ENCODE measurements at places on chromosomes 13 and 19.

GRCh38 chr19:19513682-19514081 lies 1.7 kb downstream of the TSSK6 start:
- DNase-seq = no peak

DNA sequence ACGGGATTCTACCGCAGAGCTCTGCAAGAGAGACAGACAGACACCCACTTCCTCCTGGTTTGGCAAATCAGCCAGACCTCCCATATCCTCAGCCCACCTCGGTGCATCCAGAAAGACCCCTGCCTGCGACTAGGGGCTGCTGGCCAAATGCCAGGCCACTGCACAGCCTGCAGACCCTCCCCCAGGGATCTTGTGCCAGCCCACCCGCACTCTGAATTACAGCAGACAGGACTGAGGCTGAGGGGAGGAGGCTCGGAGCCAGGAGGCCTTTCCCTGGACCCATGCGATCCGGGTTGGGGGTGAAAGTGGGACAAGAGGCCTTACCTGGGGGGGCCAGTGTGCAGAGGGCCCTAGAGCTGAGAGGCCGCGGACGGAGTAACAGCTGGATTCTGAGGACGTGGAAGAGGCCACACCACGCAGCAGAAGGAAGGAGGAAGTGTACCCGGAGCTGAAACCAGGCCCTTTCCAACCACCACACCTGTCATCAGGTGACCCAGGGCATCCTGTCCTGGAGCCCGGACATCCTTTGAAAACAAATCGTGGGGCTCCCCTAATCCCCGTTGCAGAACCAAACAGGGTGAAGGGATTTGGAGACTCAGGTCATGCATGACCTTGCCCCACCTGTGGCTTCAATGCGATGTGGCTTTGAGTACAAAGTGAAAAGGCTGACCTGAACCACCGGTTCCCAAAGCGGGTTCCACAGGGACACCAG lies 993 bp downstream of the FUT6 start:
- no peak for DNase-seq

DNA sequence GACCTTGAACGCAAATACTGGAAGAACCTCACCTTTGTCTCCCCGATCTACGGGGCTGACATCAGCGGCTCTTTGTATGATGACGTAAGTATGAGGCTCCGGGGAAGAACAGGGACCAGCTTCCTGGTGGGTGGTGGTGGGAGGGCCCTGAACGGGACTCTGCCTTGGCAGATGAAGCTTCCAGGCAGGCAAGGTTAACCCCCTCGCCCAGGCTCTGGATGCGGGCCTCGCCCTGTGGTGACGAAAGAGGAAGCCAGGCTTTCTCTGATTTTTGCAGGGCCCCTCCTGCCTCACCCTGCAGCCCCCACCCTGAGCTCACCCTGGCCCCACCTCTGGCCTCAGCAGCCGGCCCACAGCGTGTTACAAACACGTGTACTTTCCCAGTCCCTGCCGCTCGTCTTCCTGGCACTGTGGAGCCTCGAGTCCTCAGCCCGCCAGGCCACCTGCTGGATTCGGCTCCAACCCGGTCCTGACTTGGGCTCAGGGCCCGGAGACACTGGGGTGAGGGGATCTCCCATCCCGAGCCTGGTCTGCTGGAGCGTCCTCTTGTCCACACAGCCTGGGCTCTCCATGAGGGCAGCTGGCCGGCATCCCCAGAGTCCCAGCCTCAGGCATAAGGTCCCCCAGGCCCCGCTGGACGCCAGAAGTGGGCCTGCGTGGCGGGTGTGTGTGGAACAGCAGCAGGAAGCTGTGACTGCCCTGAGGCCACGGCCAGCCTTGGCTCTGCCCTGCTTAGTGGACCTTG lies 72.4 kb downstream of the KDM4B start:
- no peak for DNase-seq

DNA sequence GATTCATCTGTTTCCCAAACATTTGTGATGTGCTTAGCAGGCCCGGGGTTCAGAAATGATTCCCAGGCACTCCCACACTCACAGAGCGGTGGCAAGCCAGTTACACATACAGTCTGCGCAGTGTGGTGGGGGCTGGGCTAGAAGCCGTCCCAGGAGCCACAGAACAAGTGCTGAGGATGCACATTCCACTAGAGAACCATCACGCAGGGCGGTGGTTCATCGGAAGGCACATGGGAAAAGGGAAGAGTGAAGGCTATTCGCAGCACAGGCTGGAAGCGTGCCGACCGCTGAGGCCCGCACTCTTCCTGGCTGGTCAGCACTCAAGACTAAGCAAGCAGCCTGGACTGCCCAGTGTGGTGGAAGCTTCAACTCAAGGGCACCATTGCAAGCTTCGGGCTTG lies 126.3 kb upstream of the SLC7A1 start:
- DNase-seq = no peak

- peak; percentile 34 for DNase-seq
Measured at GRCh38 chr13:95404141-95404882, 103.1 kb upstream of the ABCC4 start.

- DNase-seq = no peak
Measured at GRCh38 chr13:38090913-38091312, 221.3 kb upstream of the TRPC4 start.

DNA sequence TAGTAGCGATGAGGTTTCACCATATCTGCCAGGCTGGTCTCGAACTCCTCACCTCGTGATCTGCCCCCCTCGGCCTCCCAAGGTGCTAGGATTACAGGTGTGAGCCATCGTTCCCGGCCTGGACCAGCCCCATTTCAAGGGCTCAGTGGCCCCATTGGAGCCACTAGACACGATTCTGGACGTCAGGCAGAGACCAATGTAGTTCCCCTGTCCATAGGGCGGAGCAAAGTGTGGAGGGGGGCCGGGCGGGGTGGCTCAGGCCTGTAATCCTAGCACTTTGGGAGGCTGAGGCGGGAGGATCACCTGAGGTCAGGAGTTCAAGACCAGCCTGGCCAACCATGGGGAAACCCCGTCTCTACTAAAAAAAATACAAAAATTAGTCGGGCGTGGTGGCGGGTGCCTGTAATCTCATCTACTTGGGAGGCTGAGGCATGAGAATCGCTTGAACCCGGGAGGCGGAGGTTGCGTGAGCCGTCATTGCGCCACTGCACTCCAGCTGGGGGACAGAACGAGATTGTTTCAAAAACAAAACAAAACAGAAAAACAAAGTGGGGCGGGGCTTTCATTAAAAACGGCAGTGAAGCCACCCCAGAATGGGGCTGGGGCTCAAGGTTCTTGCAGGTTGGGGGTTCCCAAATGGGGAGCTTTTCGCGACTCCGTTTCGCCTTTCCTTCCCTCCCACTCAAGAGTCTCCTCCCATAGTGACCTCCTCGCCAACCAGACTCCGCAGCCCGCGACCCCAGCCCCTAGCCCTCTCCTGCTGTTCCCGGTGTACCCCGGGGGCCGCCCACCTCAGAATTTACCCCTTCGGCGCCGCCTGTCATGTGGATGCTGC lies 758 bp upstream of the TECR start:
- DNase-seq = no peak

- DNase-seq = no peak
Measured at GRCh38 chr19:2255982-2256685, at the start of gene JSRP1. JSRP1 (minus strand) TSS chr19:2256417; CDS start chr19:2255314, 1,103 bp downstream.

- DNase-seq = no peak
Measured at GRCh38 chr19:41305927-41306793, 3.8 kb upstream of the CCDC97 start.

- no peak for DNase-seq
Measured at GRCh38 chr19:16398530-16399249, 73.1 kb downstream of the EPS15L1 start.

DNA sequence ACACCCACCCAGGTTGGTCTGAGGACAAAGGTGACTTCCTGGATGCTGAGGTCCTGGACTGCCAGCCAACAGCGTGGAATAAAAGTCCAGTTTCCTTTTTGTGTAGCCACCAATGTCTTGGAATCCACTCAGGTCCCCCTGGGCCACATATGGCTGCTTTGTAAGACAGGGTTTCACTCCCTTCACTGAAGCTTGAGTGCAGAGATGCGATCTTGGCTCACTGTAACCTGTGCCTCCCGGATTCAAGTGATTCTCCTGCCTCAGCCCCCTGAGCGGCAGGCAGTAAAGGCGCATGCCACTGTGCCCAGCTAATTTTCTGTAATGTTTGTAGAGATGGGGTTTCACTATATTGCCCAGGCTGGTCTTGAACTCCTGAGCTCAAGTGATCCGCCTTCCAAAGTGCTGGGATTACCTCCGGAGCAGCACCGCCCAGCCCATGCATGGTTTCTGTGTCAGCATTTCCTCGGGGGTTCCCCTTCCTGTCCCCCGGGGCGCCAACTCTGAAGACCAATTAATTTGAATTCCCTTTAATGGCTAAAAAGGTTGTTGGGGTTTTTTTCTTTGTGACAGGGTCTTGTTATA lies 17.5 kb downstream of the KANK2 start:
- no peak for DNase-seq

GRCh38 chr19:11414544-11414943 lies 4.6 kb downstream of the RGL3 start:
- DNase-seq = no peak

DNA sequence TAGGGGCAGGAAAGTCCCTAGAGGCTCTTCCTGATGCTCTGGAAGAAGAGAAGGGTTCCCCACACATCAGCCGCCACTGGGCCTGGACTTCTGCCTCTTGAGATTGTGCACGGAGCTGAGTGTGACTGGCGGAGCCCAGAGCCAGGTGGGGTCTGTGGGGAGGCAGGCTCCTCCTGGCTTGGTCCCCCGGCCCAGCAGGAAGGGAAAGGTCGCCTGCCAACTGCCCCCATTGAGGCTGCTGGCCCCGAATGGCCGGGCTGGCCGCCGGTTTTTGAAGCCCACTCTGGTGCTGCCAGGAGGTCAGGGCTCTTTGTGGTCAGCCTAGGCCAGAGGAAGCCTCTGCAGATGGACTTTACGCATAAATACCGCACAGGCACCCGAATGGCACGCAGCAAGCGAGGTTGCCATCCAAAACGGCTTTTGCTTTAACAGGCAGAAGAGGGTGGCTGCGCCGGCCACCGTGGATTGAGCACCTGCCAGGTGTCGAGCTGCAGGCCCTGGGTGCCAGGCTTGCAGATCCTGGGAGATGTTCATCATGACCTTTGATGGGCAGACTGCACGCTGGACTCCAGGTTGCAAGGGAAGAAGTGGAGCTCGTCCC lies 5.0 kb downstream of the DAZAP1 start:
- no peak for DNase-seq

DNA sequence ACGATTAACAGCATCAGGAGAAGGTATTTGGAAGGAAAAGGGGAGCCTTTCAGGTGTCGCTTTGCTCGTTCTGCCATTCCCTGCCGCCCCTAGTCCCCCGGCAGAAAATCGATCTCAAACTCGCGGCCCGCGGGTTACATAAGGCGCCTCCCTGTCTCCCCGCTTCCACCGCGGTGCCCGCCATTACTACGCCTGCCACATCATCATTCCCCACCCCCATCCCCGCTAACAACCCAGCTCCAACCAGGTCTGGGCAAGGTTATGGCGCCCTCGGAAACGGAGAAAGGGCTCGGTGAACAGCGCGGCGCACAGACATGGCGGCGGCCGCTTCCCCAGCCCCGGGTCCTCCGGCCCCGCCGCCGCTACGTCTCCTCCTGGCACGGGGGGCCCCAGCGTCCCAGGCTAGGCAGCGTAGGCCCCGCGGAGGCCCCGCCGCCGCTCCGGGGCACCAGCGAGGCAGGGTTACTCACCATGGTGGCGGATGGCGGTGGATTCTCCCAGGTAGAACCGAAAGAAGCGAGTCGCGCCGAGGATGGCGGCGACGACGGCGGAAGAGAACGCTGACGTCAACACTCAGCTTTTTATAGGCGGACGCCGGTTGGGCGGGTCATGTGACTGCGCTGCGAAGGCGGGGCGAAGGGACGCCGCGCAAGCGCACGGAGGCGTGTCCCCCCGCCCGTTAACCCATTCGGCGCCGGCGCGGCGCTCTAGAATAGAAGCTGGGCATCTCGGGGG lies at the start of gene EEF2:
EEF2 (minus strand) TSS at position 556 of the 735 bp plus-strand sequence; CDS start at position 473, 83 bp downstream.
- DNase-seq = peak; percentile 83

- no peak for DNase-seq
Measured at GRCh38 chr13:113360446-113360845, 3.5 kb downstream of the GRTP1 start.

DNA sequence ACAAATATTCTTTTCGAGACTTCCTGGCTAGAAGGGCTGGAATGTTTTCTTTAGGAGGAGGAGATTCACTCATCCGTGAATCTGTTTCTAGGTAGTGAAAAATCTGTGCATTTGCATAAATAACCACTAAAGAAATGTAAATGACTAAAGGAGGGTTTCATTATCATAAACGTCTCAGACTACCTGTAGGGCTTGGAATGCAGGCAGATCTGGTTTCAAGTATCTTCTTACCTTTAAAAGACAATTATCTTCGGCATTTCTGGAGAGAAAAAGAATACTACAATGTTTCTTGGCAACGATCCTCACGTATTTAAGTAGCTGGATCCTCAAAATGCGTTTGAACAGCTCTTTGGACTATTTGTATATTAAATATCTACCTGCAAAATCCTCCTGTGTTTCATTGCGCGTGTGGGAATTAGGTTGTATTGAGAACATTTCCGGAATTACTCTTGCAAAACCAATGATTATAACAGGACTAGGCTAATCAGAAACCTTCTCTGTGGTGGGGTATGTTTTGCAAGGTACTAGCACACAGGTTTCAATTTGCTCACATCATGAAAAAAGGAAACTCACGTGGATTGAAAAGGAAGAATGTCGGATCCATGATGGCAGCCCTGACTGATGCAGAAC lies 291.1 kb upstream of the ARGLU1 start:
- no peak for DNase-seq

- DNase-seq = no peak
Measured at GRCh38 chr19:3663838-3664237, 36.4 kb downstream of the PIP5K1C start.

DNA sequence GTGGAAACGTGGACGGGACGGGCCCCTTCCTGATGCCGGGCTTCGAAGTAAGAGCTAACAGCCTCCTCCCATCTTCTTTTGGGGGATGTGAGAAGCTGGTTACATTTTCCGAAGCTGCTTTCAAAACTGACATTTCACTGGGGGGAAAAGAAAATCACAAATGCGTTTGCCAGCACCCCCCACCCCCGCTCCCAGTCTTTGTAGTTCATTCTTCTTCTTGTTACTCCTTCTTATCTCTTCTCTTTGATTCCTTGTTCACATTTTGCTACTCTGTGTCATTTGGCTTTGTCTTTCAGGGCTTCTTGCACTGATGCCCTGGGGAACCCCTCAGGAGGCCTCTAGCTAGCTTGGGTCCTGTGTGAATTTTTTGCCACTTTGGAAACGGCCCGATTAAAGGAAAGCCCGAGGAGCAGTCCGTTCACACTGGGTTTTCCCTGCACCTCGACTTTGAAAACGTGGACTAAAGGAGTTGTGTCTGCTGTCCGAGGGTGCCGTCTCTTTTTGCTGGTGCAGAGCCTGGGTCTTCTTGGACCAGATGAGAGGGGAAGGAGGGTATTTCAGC lies 1.3 kb downstream of the CARM1 start:
- DNase-seq = peak; percentile 18
